Uterine smooth muscle cell (primary cell): ENCODE measurements at places on chromosomes 1 and 21. TPM values are rescaled to one million over a fixed set of nuclear protein-coding genes. Genes with fewer than 3 reads are reported as not detected.

The ARHGEF16 gene
- total RNA-seq, result 0.11 TPM in 1 of 2 replicates, not detected in the other

The LCE3D gene
- not detected in 2 replicates for total RNA-seq

The CELA2B gene
- total RNA-seq, result not detected in 2 replicates

The ATP6V0B gene
- 104 and 109 TPM in 2 replicates for total RNA-seq

The CFHR2 gene
- not detected in 2 replicates for total RNA-seq

The CMPK1 gene
- 120 and 132 TPM in 2 replicates for total RNA-seq

The ATP1A2 gene
- 0.37 TPM in 1 of 2 replicates, not detected in the other for total RNA-seq

The ZNF683 gene
- total RNA-seq, result not detected in 2 replicates

The ST6GALNAC5 gene
- total RNA-seq, result 0.66 and 4.4 TPM in 2 replicates

The ALPL gene
- total RNA-seq, result 4.2 and 6.7 TPM in 2 replicates

The FCRLB gene
- 9.0 and 16.6 TPM in 2 replicates for total RNA-seq

The CCDC181 gene
- total RNA-seq, result 1.2 and 2.0 TPM in 2 replicates
